ENCODE measurements at places on chromosomes 4 and X.

DNA sequence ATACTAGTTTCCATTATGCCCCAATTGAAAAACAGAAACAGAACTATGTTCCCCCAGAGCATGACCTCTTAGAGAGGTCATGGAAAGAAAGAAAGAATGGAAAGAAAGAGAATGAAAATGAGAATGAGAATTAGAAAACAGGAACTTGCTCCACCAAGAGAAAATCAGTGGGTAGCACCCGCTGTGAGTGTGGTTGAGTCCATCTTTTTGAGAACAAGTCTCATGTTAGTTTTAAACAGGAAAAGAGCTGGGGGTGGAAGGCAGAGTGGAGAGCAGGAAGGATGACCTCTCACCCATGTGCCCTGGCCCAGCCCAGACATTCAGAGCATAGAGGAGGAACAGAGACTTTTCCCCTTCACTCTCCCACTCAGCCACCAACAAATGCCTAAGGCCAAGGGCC lies 4.9 kb downstream of the GSX2 start:
- DNase-seq: no peak

DNA sequence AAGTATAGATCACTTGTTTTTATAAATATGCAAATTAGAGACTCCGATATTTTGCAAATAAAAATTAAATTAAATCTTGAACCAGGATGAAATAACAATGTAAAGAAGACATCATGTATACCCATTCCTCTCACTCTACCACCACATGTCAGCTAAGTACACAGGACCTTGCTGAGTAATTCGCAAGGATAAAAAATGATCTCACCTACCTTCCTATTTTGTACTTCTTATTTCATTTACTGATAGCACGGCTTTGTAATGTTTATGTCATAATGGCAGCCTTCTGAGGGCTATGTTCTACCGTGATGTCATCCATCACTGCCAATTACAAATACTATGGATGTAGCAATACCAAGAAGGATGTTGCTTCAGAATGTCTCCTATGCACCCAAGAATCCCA lies 10.9 kb upstream of the SMR3B start:
- DNase-seq: no peak

- no peak for DNase-seq
Measured at GRCh38 chr4:92658318-92658717, 354.6 kb downstream of the GRID2 start.

GRCh38 chr4:129326571-129327460 lies 230.9 kb downstream of the C4orf33 start:
- no peak for DNase-seq

GRCh38 chrX:104281564-104281963 lies 26.8 kb upstream of the ESX1 start:
- DNase-seq: no peak

- no peak for DNase-seq
Measured at GRCh38 chr4:117001077-117001476, 84.3 kb downstream of the TRAM1L1 start.

DNA sequence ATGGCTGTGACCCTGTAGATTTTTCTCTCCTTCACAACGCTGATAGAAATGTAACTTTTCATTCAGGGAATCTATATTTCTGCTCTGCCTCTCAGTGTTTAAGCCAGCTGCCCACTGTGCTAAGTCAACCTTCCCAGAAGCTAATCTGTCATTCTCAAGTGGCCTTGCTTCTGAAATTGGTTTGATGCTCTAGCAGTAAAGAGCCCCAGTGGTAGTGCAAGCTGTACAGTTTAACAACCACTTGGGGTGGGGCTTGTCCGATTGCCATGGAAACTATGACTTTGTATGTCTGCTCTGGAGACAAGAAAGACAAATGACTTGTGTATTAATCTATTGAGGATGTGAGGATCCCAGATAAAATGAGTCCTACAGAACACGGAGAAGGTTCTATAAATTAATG lies 620.9 kb upstream of the GALNT7 start:
- no peak for DNase-seq

GRCh38 chr4:176856421-176856820 lies 63.7 kb upstream of the VEGFC start:
- no peak for DNase-seq

DNA sequence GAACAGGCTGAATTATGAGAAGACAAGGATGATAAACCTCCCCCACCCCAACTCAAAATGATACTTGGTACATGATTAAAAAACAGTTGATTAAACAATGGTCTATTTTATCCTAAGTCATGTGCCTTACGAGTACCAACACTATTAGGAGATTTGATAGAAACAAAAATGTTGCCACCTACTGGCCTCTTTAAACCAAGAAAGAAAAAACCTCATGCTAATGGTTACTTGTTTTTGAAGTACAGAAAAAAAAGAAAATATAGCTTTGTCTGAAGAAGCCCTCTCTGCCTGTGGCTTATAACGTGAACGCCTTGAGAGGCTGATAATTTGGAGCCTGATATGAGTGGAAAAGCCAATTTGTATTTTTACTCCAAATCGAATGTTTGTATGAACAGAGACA lies 538.2 kb downstream of the DMD start:
- DNase-seq: no peak

GRCh38 chrX:122203399-122203798 lies 980.7 kb upstream of the GRIA3 start:
- no peak for DNase-seq

- no peak for DNase-seq
Measured at GRCh38 chrX:134706138-134706537, 47.9 kb upstream of the PLAC1 start.

GRCh38 chr4:105902550-105903262 lies 7.4 kb downstream of the NPNT start:
- no peak for DNase-seq

- no peak for DNase-seq
Measured at GRCh38 chrX:43718546-43718945, 62.4 kb downstream of the MAOA start.

DNA sequence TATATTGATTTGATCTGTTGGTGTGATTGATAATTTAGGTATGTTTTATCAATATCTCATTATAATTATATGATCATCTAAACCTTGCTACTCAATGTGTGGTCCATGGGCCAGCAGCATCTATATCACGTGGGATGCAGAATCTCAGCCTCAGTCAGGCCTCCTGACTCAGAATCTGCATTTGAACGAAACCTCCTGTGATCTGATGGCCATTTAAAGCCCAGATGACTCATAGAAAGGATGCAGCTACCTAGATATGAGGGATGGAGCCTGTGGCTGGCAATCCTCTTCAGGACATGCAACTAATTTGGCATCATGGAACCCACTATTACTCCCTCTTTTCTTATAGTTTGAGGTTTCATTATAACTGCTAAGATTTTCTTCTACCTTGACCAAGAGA lies 11.3 kb upstream of the CHRNA9 start:
- no peak for DNase-seq

DNA sequence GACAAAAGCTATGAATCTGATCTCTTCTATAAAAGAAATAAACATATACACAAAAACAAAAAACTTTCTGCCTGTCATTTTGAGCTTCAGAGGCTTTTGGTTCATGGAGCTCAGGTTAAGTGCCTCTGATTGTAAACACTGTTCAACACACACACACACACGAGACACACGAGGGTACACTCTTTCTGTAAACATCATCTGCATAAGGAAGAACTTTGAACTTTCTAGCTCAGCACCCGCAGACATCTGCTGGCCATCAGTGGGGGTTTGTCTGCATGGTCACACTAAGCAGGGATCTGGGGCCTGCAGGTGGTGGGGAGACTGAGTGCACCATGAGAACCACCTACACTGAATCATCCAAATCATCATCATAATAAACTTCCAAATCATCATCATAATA lies 54.9 kb downstream of the STX18 start:
- DNase-seq: no peak

- no peak for DNase-seq
Measured at GRCh38 chr4:120218981-120219380, 152.3 kb upstream of the MAD2L1 start.

- no peak for DNase-seq
Measured at GRCh38 chr4:168791376-168791775, 218.7 kb downstream of the CBR4 start.

GRCh38 chrX:124341396-124342132 lies 4.8 kb upstream of the SH2D1A start:
- no peak for DNase-seq

DNA sequence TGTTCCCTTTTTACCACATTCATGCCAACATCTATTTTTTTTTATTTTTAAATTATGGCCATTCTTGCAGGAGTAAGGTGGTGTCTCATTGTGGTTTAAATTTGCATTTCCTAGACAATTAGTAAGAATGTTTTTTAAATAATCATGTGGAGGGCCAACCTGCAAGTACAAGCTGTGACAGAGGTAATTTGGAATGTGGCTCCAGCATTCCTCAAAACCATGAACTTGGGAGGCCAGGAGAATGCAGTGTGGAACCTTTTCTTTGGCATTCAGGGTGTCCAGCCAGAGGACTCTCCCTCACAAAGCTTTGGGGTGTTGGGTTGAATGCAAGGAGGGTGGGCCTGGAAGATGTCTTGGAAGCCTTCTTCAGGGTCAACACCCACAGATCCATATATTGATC lies 7.3 kb upstream of the TMEM185A start:
- DNase-seq: no peak

DNA sequence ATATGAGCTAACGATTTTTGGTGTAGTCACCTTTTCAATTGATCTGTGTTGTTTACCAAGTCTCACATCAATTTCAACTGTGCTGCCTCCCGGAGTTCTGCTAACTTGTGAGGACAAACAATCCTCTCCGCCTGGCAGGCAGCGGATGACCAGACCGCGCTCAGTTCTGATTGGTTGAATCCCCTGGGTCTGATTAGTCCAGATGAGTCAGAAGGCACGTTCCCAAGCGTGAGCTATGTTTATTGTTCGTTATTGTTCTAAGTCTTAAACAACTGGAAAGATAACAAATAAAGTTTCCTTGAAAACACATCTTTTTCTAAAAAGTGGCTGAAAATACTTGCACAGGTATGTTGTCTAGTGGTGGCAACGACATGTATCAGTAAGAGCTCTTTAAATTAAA lies 37.9 kb upstream of the TRPC3 start:
- no peak for DNase-seq

DNA sequence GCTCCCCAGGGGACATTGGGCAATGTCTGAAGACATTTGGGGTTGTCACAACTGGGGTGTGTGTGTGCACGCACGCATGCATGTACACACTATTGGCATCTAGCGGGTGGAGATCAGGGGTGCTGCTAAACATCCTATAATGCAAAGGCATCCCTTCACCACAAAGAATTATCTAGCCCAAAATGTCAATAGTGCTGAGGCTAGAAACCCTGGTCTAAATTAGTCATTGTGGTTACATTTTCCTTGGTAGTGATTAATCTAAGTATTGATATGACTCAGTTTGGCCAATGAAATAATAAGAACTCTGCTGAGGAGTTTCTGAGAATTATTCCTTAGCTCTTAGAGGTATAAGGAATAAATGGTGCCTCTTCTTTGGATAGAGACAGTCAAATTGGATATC lies 200.2 kb downstream of the CLCN4 start:
- DNase-seq: no peak

Measured in testis (tissue), 5 donors.